D721Med (cell line): ENCODE measurements at places on chromosomes 16 and 17.

DNA sequence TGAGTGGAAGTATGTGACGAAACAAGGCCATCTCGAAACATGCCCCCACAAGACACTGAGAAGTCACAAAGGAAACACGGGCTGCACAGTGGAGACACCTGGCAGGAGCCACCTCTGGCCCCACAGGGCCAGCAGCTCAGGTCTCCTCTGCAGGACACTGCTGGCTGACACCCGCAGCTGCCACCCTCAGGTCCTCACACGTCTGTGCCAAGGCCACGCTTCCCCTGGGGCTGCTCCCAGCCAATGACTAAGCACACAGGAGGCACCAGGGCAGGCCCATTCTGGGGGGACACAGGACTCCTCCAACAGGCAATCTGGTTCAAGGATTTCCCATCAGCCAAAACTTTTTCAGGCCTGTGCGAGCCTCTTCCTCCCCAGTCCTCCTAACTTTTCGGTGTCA lies 36.4 kb downstream of the MBTPS1 start:
- no peak for DNase-seq

- DNase-seq, result no peak
Observed at GRCh38 chr16:88705076-88705684, 1.0 kb downstream of the RNF166 start.

DNA sequence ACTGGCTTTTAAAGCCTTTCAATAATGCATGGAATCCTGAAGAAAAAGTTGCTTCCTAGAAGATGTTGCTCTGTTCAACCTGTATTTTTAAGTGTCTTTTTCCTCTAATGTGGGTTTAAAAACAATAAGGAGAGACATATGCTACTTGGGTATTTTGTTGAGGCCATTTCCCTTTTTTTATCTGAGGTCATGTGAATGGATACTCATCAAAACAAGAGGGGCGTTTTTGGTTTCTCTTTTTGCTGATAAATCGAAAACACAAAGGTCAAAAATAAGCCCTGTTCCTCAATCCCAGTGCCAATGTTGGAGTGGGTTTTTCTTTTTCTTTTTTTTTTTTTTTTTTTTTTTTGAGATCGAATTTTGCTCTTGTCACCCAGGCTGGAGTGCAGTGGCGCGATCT lies 468.0 kb upstream of the RBFOX1 start:
- DNase-seq, result no peak

DNA sequence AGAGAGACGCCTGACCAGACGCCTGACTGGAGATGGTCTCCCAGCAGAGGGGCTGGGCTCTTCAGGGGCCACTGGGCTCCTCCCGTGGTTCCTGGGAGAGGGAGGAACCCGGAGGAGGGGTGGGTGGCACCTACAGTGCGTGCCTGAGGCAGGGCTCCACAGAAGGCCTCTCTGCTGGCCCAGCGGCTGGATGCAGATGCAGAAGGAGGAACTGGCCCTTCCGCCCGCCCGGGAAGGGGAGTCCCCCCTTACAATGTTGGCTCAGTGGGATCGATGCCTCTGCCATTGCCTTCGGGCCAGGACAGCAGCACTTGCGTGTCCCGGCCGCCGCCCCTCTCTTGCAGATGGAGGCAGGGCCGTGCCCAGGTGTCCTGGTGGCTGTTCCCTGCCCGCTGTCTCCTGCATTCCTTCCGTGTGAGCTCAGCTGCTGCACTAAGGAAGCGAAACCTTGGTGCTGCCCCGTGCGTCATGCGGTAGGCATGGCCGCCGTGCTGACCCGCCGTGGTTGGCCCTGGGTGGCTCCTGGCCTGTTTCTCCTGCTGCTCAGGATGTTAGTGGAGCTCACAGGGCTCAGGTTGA lies 15.1 kb downstream of the BAIAP2 start:
- DNase-seq, result no peak

DNA sequence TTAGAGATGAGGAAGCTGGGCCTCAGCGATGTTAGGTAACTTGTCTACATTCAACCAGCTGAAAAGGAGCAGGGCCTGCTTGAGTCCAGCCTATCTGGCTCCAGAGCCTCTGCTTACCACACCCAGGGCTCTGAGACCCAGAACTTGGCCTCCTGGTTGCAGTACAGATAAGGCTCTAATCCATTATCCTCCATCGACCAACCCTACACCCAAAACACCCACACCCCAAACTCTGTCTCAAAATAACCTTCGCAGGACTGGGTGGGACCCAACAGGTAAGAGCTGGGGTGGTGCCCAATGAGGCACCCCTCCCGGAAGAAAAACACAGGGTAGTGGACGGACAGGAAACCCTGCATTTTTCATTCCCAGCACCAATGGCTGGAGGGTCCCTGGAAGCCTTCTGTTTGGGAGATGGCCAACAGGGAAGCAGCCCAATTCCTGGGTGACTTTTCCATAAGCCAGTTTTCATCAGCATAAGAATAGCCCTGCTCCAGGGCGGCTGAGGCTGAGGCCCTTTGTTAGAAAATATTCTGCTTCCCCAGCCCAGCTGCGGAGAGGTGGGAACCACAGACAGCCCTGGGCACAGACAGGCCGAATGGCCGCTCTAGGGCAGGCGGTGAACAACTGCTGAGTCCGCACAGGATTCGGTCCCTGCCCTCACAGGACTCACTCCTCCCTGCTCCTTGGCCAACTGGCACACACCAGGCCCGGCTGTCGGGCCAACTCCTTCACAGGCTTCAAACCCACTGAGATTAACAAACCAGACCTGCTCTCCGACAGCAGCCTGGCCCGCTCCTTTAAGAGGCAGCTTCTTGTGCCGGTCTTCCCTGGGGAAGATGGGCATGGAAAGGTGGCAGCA lies 9.8 kb downstream of the SMIM5 start:
- DNase-seq, result no peak
